ENCODE measurements at places on chromosomes 1 and 21. TPM values are rescaled to one million over a fixed set of nuclear protein-coding genes. Genes with fewer than 3 reads are reported as not detected.
A peak's percentile ranks its signal among the peaks of the same experiment; 100 is the strongest.

- no peaks in the 10 kb centered on the region for H3K36me3 ChIP-seq
- H3K27ac ChIP-seq = no peak overlapping the region
- peaks cover 5% of the 10 kb centered on the region for H3K4me1 ChIP-seq
- peaks cover 5% of the 10 kb centered on the region for H3K27me3 ChIP-seq
- no peak for DNase-seq
Measured at GRCh38 chr1:109807822-109808680, 44.3 kb upstream of the EPS8L3 start.

DNA sequence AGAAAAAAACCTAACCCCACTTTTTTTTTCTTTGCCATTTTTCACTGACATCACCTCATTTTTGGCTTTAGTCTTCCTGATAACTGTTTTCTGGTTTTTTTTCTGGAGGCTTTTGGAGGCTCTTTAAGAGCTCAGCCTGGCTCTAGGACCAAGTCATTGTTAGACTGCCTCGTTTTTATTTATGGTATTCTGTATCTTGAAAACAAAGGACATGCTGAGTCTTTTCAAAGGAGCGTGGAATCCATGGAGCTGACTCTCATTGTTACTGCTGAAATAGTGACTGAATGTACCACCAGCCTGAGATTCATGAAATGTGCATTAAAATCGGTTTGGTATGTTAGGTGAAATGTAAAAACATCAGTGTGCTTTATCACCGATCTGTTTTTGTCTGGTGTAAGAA is 28.0 kb downstream of the RASAL2 start:
- no peak for DNase-seq
- H3K36me3 ChIP-seq = peaks cover 13% of the 10 kb centered on the region
- no peaks in the 10 kb centered on the region for H3K27me3 ChIP-seq
- H3K4me3 ChIP-seq = no peak overlapping the region
- peak overlapping the region; percentile 11 for H3K27ac ChIP-seq

GRCh38 chr1:224533517-224533916 is 82.6 kb upstream of the CNIH3 start:
- H3K27me3 ChIP-seq = peaks cover under 1% of the 10 kb centered on the region
- no peaks in the 10 kb centered on the region for H3K36me3 ChIP-seq
- no peak overlapping the region for H3K4me3 ChIP-seq
- no peak overlapping the region for H3K27ac ChIP-seq

GRCh38 chr1:168689726-168690602 is 39.0 kb downstream of the DPT start:
- H3K4me3 ChIP-seq = no peak overlapping the region
- H3K36me3 ChIP-seq = no peaks in the 10 kb centered on the region
- no peak for DNase-seq
- H3K27ac ChIP-seq = no peak overlapping the region

DNA sequence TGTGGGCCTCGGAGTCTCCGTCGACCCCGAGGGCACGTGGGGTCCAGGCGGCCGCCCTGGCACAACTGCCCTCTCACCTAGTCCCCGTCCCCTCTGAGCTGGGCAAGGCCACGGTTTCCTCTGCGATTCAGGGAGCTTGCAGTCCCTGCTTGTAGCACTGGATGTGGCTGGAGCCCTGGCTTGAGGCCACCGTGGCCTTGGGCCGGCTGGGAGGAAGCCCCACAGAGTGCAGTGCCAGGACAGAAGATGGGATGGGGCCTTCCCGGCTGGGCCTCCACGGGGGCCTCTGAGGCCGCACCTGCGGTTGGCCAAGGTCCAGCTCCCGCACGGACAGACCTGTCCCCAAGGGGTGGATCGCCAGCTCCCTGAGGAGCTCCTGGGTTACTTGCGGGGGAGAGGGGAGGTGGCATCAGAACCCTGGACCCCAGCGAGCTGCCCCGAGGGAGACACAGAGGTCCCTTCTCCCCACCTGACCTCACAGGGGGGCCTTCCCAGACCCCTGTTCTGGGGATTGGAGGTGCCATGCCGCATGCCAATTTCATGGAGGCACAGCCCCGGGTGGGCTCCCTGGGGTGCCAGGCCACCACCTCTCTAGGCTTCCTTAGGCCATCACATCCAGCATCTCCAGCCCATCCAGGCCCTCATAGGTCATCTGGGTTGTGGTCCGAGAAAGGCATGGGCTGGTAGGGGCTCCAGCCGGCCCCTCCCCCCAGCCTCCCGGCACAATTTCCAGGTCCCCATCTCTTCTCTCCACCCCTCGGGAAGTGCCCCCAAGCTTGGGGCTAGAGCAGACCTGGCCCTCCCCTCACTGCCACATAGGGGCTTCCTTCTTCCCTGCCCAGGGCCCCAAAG is 80.8 kb downstream of the MORN1 start:
- no peak overlapping the region for H3K27ac ChIP-seq
- no peaks in the 10 kb centered on the region for H3K4me1 ChIP-seq
- no peak overlapping the region for H3K4me3 ChIP-seq

DNA sequence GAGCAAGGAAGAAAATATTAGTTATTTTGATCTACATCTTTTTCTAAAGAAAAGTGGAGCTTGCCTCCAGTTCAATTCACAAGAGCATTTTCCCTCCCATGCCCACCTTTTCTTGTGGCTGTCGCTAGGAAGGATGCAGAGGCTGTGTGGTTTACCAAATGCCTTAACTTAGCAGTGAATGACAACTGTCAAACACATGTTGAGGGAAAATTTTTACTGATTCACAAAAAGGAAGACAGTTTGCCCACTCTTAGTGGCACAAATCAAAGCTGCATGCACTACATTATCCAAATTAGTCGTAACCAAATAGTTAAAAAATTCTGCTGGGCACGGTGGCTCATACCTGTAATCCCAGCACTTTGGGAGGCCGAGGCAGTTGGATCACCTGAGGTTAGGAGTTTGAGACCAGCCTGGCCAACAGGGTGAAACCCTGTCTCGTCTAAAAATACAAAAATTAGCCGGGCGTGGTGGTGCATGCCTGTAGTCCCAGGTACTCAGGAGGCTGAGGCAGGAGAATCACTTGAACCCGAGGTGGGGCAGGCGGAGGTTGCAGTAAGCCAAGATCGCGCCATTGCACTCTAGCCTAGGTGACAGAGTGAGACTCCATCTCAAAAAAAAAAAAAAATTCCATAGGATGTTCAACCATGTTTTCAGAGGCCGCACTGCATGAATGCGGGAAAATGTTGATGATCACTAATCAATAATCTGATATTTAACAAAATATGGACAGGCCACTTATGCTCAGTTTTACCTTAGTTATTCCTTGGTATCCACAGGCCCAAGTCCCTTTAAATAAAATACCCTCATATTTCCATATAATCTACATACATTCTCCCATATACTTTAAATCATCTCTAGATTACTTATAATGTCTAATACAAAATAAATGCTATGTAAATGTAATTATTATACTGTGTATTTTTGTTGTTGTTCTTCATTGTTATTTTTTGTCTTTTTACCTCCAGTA is 9.0 kb downstream of the COX20 start:
- no peak overlapping the region for H3K4me3 ChIP-seq
- DNase-seq = no peak
- no peak overlapping the region for H3K27ac ChIP-seq
- no peaks in the 10 kb centered on the region for H3K27me3 ChIP-seq
- peaks cover 24% of the 10 kb centered on the region for H3K36me3 ChIP-seq
- no peaks in the 10 kb centered on the region for H3K4me1 ChIP-seq

- peaks cover 66% of the 10 kb centered on the region for H3K4me1 ChIP-seq
- peaks cover 11% of the 10 kb centered on the region for H3K27me3 ChIP-seq
- peak overlapping the region; percentile 90 for H3K27ac ChIP-seq
- DNase-seq = no peak
Measured at GRCh38 chr1:94236013-94236491, 1.3 kb downstream of the ARHGAP29 start.

GRCh38 chr1:113630340-113631327 is 128.7 kb downstream of the PHTF1 start:
- H3K36me3 ChIP-seq = peaks cover 16% of the 10 kb centered on the region
- no peak overlapping the region for H3K4me3 ChIP-seq
- DNase-seq = no peak
- H3K4me1 ChIP-seq = no peaks in the 10 kb centered on the region
- no peak overlapping the region for H3K27ac ChIP-seq

- no peak overlapping the region for H3K27ac ChIP-seq
- peaks cover 3% of the 10 kb centered on the region for H3K27me3 ChIP-seq
- H3K4me3 ChIP-seq = no peak overlapping the region
- H3K36me3 ChIP-seq = peaks cover 12% of the 10 kb centered on the region
Measured at GRCh38 chr1:200866116-200866515, 6.7 kb upstream of the GPR25 start.

DNA sequence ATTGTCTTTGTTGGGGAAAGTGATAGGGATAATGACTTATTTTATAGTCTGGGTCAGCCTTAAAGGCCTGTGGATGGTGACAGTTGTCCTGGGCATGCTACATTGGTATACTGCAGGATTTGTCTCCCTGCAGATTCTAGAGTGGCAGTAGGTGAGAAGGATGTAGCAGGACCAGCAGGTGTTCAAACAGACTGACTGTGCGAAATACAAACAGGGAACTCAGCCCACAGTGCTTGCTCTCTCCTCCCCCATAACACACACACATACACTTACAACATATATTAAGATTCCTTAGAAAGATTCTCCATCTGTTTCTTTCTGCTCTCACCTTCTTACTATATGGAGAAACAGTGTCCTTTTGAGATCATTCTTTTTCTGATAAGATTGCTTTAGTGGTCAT is 6.9 kb downstream of the PDE4B start:
- no peak overlapping the region for H3K27ac ChIP-seq

DNA sequence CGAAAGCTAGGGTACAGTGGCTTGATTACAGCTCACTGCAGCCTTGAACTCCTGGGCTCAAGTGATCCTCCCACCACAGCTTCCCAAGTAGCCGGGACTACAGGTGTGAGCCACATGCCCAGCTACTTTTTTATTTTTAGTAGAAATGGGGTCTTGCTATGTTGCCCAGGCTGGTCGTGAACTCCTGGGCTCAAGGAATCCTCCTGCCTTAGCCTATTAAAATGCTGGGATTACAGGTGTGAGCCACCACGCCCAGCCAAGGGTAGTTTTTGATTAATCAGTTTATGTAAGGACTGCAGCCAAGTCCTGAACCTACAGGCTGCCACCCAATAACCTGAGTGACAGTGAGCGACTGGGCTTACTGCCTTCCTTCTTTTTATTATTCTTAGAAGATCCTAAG is 88.3 kb downstream of the PIK3R3 start:
- no peak overlapping the region for H3K4me3 ChIP-seq
- H3K27ac ChIP-seq = no peak overlapping the region
- H3K27me3 ChIP-seq = no peaks in the 10 kb centered on the region
- no peaks in the 10 kb centered on the region for H3K4me1 ChIP-seq

GRCh38 chr1:63414691-63415365 is 47.4 kb downstream of the ALG6 start:
- no peak overlapping the region for H3K27ac ChIP-seq
- no peaks in the 10 kb centered on the region for H3K36me3 ChIP-seq
- no peaks in the 10 kb centered on the region for H3K27me3 ChIP-seq
- DNase-seq = no peak
- H3K4me1 ChIP-seq = peaks cover 4% of the 10 kb centered on the region

DNA sequence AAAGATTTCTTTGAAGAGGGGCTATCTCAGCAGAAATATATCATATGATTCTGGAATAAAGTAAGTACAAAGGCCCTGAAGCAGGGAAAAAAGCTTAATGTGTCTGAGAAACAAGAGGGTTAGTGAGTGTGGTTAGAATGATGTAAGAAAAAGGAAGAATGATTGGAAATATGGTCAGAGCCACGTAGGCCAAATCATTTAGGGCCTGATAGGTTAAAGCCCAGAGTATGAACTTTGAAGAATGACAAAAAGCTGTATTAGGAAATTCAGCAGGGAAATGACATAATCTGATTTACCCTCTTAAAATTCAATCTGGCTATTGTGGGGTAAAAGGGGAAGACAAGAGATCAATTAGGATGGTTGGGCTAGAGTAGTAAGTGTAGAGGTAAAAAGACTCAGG is 69.0 kb upstream of the MUTYH start:
- no peak overlapping the region for H3K4me3 ChIP-seq
- no peak for DNase-seq
- H3K27ac ChIP-seq = no peak overlapping the region

GRCh38 chr1:7386226-7387052 is 384.7 kb upstream of the VAMP3 start:
- H3K27me3 ChIP-seq = peaks cover 12% of the 10 kb centered on the region
- H3K4me3 ChIP-seq = no peak overlapping the region
- no peak for DNase-seq
- H3K27ac ChIP-seq = peak overlapping the region; percentile 27
- H3K36me3 ChIP-seq = peaks cover 14% of the 10 kb centered on the region
- H3K4me1 ChIP-seq = peaks cover 20% of the 10 kb centered on the region

DNA sequence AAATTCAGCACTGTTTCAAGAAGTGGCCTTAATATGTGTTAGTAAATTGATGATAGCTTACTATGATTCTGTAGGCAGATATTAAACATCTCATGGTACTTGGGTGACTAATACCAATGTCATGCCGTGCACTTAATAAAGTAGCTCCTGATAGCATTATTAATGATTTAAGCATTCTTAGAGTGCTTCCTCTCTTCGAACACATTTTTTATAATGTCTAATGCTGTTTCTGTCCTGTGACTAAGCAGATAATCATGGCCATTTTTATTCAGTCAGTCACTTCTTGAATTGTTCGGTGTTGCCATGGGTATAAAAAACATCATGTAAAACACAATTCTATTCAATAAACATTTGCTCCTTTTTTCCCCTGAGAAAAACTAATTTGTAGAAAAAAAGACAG is 804.6 kb upstream of the ADGRL4 start:
- H3K27ac ChIP-seq = no peak overlapping the region
- DNase-seq = no peak

- H3K4me1 ChIP-seq = no peaks in the 10 kb centered on the region
- DNase-seq = no peak
- no peak overlapping the region for H3K27ac ChIP-seq
- H3K4me3 ChIP-seq = no peak overlapping the region
- no peaks in the 10 kb centered on the region for H3K36me3 ChIP-seq
Measured at GRCh38 chr21:24260751-24261150, 1346.5 kb downstream of the MRPL39 start.

- H3K36me3 ChIP-seq = peaks cover 18% of the 10 kb centered on the region
- peaks cover 3% of the 10 kb centered on the region for H3K4me1 ChIP-seq
- no peak overlapping the region for H3K27ac ChIP-seq
- no peak for DNase-seq
- H3K4me3 ChIP-seq = no peak overlapping the region
- no peaks in the 10 kb centered on the region for H3K27me3 ChIP-seq
Measured at GRCh38 chr1:200660719-200661118, 9.0 kb downstream of the DDX59 start.

The ALX3 gene
- total RNA-seq = not detected

The ELF3 gene
- 0.56 TPM for total RNA-seq

The TRIM67 gene
- total RNA-seq = 0.26 TPM

All from endothelial cell (in vitro differentiated cells).